ENCODE measurements at places on chromosomes 2 and 18. TPM values are rescaled to one million over a fixed set of nuclear protein-coding genes. Genes with fewer than 3 reads are reported as not detected.
A peak's percentile ranks its signal among the peaks of the same experiment; 100 is the strongest.

DNA sequence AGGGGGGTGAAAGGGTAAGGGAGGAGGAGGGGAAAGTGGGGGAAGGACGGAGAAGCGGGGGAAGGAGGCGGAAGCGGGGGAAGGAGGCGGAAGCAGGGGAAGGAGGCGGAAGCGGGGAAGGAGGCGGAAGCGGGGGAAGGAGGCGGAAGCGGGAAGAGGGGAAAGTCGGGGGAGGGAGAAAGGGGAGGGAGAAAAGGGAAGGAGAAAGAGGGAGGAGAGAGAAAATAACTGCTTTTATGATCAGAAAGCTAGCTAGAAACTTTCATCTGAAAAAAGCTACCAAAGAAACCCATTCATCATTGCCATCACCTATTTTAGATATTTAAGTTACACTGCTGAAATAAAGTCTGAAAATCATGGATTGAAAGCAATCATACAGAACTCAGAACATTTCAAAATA lies 72.5 kb downstream of the USP34 start:
- no peak for DNase-seq

- no peak for DNase-seq
Measured at GRCh38 chr18:27699137-27699536, 477.8 kb downstream of the CDH2 start.

GRCh38 chr2:26651799-26652198 lies 10.6 kb upstream of the CIB4 start:
- DNase-seq = peak; percentile 73

GRCh38 chr2:229530434-229530833 lies 183.9 kb downstream of the DNER start:
- DNase-seq = no peak

Gene TEX44
- not detected for total RNA-seq

Gene TSPYL6
- total RNA-seq = not detected

Gene CCDC150
- 0.56 TPM for total RNA-seq

DNA sequence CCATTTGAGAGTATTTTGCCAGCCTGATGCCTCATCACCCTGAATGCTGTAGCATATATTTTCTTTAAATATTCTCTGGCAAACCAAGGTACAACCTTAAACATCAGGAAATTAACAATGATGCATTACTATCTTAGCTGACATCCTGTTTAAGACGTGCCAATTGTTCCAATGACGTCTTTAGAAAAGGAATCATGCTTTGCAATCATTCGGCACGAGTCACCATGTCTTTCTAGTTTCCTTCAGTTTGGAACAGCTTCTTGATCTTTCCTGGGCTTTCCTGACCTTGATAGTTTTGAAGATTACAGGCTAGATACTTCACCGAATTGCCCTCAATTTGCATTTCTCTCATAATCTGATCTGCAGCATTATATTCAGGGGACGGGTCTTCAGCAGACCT lies 88.2 kb upstream of the GLI2 start:
- DNase-seq = no peak

DNA sequence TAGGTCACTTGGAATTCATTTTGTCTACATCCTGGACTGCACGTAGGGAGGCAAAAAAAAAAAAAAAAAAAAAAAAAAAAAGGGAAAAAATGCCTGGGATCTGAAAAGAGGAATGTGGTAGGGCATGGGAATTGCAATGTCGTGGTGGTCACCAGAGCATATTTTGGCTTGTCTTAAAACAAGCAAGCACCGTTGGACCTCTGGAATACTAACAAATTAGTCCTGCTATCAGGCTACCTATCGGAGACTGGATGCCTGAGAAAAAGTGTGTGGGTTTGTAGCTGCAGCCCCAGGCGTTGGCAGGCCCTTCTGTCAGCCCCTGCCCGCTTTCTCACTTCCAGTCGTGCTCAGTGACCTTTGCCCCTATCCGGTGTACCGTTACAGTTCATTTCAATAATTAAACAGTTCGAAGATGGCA lies 588.5 kb upstream of the ZEB2 start:
- DNase-seq = no peak

Gene CKAP2L
- 0.24 TPM for total RNA-seq

Gene ITM2C
- 54.7 TPM for total RNA-seq

Gene PRKCE
- total RNA-seq = 26.9 TPM

Measured in posterior vena cava (tissue), 2 donors.